ENCODE measurements at places on chromosomes 11 and 22.

DNA sequence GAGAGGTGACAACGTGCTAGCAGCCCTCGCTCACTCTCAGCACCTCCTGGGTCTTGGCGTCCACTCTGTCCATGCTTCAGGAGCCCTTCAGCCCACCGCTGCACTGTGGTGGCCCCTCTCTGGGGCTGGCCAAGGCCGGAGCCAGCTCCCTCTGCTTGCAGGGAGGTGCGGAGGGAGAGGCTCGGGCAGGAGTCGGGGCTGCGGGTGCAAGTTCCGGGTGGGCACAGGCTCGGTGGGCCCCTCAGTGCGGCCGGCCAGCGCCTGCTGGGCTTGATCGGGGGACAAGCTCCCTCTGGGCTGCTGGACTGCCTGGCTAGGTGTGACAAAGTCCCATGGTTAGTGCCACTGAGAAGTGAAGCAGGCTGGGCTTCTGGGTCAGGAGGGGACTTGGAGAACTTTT is 245.8 kb downstream of the JRKL start:
- ATAC-seq, result no peak

- no peak for ATAC-seq
These were observed 19.1 kb downstream of the MIF start for GRCh38 chr22:23913306-23913660.

- peak; percentile 92 for ATAC-seq
These were observed 123.6 kb downstream of the ABTB2 start for GRCh38 chr11:34234086-34234740.

DNA sequence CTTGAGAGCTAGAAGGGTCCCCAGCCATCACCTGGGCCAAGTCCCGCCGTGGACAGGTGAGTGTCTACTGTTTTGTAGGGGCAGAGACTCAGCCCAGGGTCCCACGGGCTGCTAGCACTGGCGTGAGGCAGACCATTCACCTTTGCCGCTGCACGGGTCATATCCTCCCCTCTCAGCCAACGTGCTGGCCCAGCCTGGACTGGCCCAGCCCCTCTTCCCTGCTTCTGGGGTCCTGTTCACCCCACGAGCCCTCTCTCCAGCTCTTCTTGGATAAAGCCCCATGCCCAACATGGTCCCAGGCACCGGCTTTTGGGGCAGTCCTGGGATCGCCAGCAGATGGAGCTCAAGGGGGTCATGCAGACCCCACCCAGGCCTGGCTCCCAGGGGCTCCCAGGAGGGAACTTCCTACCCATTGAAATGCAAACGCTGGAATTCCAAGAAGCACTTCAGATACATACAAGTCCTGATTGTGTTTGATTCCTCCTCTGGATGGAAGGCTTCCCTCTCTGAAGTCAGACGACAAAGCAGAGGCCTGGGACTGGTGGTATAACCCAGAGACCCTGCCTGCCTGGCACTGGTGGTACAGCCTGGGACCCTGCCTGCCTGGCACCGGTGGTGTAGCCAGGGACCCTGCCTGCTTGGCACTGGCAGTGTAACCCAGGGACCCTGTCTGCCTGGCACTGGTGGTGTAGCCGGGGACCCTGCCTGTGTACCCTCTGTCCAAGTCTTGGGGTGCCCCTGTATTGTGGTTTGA is 8.9 kb upstream of the SEPTIN5 start:
- no peak for ATAC-seq

DNA sequence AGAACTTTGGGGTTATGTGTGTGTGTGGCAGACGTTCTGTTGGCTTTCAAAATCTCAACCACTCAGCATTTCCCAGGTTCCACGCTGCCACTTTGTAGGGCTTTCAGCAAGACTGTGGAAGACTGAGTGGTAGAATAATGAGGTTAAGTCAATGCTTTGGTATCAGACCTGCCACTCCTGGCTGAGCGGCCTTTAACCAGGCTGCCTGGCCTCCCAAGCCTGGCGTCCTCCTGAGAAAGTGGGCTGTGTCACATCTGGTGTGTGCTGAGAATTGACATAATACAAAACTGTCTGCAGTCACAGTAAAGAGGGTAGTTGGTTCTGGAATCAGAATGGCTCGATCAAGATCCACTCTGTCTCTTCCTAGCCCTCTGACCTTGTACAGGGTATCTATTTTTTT is 126.5 kb downstream of the DBX1 start:
- no peak for ATAC-seq

DNA sequence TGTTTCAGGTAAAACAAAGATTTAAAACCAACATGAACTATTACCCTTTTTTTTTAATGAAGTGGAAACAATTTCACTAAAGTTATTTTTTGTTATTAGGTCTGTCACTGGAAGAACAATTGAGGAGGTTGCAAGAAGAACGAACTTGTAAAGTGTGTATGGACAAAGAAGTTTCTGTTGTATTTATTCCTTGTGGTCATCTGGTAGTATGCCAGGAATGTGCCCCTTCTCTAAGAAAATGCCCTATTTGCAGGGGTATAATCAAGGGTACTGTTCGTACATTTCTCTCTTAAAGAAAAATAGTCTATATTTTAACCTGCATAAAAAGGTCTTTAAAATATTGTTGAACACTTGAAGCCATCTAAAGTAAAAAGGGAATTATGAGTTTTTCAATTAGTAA is 30.9 kb downstream of the BIRC2 start:
- no peak for ATAC-seq

GRCh38 chr11:77047007-77047927 is 13.1 kb downstream of the B3GNT6 start:
- peak; percentile 87 for ATAC-seq

DNA sequence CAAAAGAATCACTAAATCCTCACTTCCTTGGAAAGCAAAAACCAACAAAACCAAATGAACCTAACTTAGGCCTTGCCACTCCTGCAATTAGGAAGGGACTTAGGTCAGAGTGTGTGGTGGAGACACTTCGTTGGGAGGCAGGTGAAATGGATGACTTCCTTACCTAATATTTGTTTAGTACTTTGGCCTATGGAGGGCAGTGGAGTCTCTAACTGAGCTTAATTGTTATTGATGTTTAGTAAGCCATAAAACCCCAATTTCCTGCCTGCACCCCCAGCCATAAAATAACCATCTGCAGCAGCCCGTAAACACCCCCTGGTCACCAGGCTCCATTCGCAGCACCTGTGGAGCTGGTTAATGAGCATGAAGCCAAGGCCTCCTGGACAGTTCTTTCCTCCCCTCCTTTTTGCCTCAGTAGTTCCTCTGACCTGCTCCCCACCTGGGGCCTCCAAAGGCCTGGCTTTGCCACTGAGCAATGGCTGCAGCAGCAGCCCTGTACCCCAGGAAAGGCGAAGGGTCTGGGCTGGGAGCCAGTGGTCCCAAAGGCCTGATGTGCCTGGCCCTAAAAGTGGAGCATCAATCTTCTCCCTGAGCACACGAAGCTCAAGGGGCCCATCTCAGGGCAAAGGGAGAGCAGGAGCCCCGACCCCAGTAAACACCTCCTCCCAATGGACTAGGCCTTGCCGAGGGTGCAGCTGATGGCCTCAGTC is 15.6 kb upstream of the SYT13 start:
- peak; percentile 31 for ATAC-seq

DNA sequence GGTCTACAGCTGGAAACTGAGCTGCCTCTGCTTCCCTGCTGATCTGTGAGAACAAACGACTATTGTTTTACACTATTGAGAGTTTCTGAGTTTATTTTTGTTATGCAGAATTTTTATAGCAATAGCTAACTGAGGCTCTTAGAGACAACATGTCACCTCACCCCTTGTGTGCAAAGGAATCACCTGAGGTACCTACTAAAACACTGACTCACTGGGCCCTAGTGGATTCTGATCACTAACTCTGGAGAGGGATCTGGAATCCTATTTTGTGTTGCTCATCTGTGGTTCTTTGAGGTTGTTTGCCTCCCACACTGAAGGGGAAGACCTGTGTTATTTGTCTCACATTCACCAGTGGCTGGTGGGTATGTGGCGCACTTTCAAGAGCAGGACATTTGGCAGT is 13.4 kb upstream of the B3GAT1 start:
- no peak for ATAC-seq

GRCh38 chr22:42178910-42179519 is 48.4 kb upstream of the CYP2D6 start:
- ATAC-seq, result peak; percentile 45

- no peak for ATAC-seq
These were observed 40.8 kb downstream of the MAP6 start for GRCh38 chr11:75627906-75628668.

DNA sequence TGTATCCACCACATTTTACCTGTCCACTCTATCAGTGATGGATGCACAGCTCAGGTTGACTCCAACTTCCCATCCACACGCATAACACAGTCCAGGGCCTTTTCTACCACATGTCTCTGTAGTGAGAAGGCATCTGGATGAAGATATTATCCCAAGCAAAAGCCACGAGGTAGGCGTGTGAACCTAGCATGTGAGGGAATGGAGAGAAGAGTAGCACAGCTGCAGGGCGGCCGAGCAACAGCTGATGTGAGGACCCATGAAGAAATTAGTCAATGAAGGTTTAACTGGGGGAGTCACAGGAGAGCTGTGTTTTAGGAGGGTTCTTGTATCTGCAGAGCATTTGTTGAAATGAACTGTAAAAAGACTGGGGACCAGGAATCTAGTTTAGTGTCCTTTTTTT is 144.6 kb upstream of the PITPNB start:
- ATAC-seq, result no peak

GRCh38 chr11:59224351-59224928 is 11.7 kb upstream of the MPEG1 start:
- peak; percentile 55 for ATAC-seq

DNA sequence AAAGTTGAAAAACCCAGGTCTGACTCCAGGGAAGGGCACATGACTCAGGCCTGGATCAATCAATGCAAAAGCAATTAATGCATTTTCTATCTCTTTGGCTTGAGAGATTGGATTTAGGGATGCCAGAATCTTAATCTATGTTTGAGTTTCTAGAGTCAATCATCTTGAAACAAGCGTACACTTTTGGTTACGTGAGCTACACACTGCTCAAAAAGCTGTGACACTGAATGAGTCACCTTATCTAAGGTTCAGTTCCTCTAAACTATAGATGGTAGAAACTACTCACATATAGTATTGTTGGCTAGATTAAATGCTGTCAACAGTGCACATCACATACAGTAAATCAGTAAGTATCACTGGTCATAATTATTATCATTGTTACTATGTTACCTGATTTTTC is 24.2 kb downstream of the MRE11 start:
- ATAC-seq, result peak; percentile 90

DNA sequence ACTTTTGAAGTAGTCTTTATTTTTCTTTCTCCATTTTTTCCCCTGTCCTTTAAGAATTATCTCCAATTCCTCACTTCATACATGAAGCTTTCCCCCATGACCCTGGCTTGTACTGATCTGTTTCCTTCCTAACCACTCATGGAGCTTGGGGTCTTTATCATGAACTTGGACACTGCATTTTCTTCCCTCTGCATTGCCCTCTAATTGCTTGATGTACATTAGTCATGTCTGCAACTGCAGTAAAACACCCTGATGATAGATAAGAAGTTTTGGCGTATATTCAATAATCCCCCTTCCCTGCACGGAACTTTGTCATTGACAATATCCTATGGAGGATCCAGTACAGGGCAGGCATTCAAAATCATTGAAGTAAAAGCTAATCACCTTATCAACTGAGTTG is 3.4 kb downstream of the HEPHL1 start:
- ATAC-seq, result no peak

- no peak for ATAC-seq
These were observed 254.0 kb upstream of the NARS2 start for GRCh38 chr11:78828676-78829075.

- ATAC-seq, result no peak
These were observed 1.0 kb upstream of the ELF5 start for GRCh38 chr11:34514597-34514996.

- ATAC-seq, result no peak
These were observed 13.5 kb downstream of the DTX4 start for GRCh38 chr11:59185386-59185945.

GRCh38 chr11:57083641-57084385 is 95.1 kb downstream of the OR5AK2 start:
- no peak for ATAC-seq

DNA sequence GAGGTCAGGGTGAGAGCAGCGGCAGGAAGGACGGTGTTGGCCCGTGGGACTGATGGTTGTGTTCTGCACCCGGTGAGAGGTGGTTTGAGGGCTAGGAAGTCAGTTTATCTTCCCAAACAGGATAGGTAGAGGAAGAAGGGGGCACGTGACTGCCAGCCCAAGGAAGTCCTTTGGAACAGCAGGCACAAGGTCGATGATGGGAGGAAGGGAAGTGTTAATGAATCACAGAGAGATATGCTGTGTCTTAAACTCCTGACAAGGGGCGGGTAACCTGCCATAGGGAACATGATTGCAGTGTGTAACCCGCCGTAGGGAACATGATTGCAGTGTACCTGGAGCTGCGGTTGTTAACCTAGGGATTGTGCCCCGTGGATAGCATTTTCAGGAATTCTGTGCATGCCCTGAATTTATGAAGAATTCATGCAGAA is 49.0 kb downstream of the PRR5L start:
- no peak for ATAC-seq

DNA sequence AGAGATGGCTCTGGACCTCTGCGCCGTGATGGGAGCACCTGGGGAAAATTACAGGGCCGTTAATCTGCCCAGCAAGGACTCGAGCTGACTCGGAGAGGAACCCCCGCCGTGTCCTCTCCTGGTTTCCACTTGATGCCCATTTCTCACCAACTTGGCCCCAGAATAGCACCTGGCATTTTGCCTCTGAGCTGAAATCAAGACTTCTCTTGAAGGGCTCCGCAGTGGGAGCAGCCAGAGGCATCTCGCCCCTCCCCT is 19.0 kb upstream of the CABP7 start:
- ATAC-seq, result no peak

DNA sequence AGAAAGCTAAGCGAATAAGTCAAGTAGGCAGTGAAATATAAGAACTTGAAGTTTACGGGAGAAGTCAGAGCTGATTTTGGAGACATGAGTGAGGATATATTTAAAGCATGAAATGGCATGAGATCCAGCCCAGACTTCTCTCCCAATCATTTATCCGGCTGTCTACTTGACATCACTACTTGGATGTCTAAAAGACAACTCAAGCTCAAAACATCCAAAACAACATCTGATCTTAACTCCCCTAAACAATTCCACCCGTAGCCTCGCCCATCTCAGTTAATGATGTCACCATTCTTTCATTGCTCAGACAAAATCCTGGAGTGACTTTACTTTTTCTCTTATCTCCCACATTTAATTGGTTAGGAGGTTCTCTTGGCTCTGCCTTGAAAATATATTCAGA is 44.5 kb downstream of the WEE1 start:
- no peak for ATAC-seq

DNA sequence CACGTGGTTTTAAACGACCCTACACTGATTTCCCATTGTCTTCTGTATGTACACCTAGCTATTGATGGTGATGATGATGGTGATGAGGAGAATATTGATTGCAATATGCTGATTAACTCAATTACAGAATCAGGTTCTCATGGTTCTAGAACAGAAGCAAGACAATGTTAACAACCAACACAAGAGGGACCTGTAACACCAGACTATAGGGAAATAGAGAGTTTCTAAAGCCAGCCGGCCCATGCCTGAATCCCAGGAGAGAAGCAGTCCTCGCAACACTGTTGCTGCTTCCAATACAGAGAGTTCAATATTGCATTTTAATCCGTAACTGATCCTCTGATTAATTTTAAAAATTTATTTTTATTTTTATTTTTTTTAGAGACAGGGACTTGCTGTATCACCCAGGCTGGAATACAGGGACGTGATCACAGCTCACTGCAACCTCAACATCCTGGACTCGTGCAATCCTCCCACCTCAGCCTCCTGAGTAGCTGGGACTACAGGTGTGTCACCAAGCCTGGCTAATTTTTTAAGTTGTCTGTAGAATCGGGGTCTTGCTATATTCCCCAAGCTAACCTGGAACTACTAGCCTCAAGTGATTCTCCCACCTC is 22.2 kb upstream of the UBASH3B start:
- peak; percentile 64 for ATAC-seq

Measured in stimulated activated memory B cell treated with anti-CD40 and anti-IgM and Interleukin-4, amounts not matched to agents 10 μg/mL and 1 μg/mL and 100 μg/mL, for 72 hours (primary cell).